Left ventricle myocardium superior (tissue), 1 donor: ENCODE measurements at places on chromosomes 11 and 22.

GRCh38 chr22:39537975-39538374 lies 5.4 kb upstream of the RPS19BP1 start:
- no peak for DNase-seq

- no peak for DNase-seq
These were observed 47.8 kb downstream of the MRTFA start for GRCh38 chr22:40588726-40589125.

DNA sequence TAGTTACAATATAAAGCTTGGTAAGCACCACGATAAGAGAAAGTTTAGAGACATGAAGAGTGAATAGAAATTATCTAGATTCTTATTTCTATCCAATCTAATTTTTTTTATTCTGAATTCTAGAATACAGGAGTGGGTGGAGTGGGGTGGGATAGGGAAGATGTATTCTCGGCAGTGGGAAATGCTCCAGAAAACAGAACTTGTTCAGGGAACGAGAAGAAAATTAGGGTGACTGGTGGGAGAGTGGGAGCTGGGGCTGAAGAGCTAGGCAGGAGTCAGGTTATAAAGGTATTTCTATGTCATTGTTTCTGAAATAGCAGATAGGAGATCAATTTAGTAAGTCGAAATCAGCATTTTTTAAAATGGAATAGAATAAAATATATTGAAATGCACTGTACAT lies 53.2 kb upstream of the APOA1 start:
- DNase-seq = no peak

DNA sequence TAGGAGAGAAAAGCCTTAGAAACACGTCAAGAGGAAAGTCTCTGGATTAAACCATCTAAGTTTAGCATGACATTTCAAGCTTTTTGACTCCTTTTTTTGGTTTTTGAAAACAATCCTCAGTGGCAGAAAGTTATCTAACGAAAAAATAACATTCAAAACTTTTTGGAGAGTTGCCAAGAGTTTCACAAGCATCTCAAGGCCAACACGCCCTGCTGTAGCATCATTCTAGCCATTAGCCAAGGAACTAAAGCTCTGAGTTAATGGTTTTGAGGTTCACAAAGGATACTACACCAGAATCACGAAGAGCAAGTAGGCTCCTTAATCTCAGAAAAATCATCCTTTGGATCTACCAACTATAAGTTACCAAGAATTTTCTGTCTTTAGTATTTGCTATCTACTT lies 94.8 kb downstream of the PICALM start:
- DNase-seq = no peak

DNA sequence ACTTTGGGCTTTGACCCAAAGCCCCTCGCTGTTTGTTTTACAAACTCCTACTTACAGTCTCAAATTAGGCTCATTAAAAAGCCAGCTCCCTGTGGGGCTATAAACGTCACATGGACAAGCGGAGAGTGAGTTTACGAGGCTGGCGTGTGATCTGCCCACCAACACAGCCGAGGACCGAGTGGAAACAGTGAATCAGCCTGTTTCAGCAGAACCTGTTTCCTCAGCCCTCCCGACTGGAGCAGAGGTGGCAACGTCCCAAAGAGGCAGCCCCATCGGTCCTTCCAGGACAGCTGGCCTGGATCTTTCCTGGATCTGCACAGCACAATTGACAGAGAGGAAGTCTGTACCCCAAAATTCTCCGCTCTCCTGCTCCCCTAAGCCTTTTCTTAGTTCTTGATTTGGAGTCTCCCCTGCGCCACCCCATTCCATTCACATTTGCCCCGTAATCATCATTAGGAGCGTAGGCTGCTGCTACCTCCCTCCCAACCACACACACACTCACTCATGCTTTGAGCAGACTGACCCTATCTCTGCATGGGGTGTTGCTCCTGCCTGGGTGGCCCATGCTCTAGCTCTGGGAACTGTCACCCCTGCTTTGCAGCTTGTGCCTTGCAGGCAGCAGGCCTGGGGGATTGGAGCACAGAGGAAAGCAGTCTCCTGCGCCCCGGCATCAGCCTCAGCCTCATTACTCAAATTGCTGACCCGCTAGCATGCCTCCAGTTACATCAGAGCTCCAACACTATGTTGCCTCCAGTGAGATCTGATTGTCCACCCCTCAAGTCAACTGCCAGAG lies 117.8 kb downstream of the NAT10 start:
- peak; percentile 67 for DNase-seq
